ENCODE measurements at places on chromosomes 4 and X.

- DNase-seq, result no peak
These were observed 127.4 kb upstream of the ENPP6 start for GRCh38 chr4:184344899-184345572.

DNA sequence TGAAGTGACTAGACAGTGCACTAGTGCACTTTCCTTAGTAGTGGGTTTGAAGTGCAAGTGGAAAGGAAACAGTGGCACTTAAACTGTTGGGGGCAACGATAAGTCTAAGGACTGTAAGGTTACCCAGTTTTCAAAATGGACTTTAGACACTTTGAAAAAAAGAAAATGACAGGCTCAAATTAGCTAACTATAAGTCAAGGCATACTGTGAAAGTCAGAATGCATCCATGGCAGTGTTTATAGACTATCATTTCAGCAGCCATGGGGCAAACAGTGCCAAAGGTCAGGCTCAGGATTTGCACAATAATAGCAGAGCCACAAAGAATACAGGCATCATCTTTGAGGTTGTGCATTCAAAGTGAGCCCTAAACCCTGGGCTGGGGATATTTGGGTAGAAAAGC, 104.4 kb downstream of the CXCL13 start:
- no peak for DNase-seq

DNA sequence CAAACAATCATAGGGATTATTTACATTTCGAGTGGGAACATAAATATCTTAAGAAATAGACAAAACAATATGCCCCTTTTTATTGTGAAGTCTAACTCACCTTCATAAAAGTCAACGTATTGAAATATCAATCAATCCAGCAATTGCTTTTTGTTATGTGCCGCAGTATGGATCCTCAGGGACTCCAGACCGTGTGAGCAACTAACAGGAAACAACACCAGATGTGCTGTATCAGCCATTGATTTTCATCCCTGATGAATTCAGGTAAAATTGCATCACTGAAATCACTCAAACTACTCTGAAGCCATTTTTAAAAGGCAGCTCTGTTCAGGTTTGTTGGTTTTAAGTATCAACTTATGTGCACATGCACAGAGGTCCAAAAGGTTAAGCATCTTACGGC, 197.3 kb upstream of the FAT1 start:
- DNase-seq, result no peak

GRCh38 chr4:35771571-35771970, 472.7 kb downstream of the ARAP2 start:
- no peak for DNase-seq

All from suppressor macrophage treated with lipopolysaccharide for 1 hour (primary cell).